Bronchial epithelial cell (primary cell): ENCODE measurements at places on chromosomes 2 and 18. TPM values are rescaled to one million over a fixed set of nuclear protein-coding genes. Genes with fewer than 3 reads are reported as not detected.

The IWS1 gene
- total RNA-seq: 40.8 and 51.0 TPM in 2 replicates

The SYT4 gene
- total RNA-seq: not detected in 2 replicates

The PKDCC gene
- 0.38 and 0.79 TPM in 2 replicates for total RNA-seq

The IL37 gene
- total RNA-seq: not detected in 2 replicates

The EPAS1 gene
- total RNA-seq: 99.8 and 102 TPM in 2 replicates

The SEMA4F gene
- 3.2 and 5.1 TPM in 2 replicates for total RNA-seq

The UGT1A1 gene
- total RNA-seq: under 0.01 and 1.5 TPM in 2 replicates

The STARD6 gene
- total RNA-seq: not detected in 2 replicates

The SCN2A gene
- total RNA-seq: under 0.01 TPM in 2 replicates
